ENCODE measurements at places on chromosomes 1 and 21.

- no peak for DNase-seq
Observed at GRCh38 chr1:87673748-87674147, 345.1 kb downstream of the LMO4 start.

DNA sequence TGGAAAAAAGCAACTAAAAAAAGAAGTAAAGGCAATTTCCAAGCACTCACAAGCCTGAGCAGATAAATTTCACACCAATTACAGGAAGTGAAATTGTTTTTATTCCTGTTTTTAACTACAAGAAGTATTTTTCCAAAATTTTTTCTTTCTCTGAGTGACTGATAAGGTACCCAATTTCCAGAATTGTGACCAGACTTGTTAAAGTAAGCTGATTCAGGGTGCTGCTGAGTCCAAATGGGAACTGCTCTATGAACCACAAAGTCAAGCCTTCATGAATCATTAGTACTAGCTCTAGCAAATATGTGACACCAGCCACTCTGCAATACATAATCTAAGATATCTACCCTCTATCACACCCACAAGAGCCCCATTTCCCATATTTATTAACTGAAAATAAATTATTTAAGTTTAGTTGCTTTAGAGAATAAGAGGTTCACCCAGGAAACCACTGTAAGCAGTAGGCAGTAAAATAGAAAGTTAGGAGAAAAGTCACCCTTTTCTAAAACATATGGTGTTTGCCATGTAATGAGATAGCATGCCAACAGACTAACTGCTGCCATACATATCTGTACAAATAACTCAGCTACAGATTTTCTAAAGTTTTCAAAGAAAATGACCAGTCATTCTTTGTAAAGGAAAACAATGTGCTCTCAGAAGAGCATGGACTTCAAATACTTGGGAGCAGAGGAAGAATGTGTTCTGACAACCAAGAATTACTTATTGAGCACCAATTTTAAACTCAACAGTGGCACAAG is 43.1 kb upstream of the TNFSF18 start:
- no peak for DNase-seq

DNA sequence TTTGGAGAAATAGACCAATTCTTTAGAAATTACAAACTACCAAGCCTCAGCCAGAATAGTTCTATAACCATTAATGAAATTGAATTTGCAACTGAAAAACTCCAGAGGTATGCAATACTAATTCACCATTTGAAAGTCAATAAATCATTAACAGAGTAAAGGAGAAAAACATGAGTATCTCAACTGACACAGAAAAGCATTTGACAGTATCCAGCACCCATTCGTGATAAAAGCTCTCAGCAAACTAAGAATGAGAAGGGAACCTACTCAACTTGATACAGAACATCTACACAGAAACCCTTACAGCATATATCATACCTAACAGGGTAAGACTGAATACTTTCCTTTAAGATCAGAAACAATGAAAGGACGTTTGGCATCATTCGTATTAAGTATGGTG is 54.3 kb downstream of the ST6GALNAC5 start:
- DNase-seq: no peak

- peak; percentile 65 for DNase-seq
Observed at GRCh38 chr1:6785728-6786505, 663 bp downstream of the CAMTA1 start.

DNA sequence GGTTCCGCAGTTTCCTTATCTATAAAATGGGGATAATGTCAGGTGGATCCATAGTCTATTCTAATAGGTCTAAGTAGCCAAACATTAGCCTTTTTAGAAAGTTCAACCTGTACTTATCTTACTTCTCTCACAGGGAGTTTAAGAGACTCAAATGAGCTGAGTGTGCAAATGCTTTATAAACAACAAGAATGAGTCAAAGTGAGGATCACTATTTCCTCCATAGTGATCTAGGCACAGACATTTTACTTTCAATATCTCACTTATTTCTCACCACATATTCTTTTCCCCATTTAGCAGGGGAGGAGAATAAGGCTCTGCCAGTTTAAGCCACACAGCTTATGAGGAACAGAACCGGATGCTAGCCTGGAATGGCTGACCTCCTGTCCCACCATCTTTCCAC is 92.1 kb upstream of the LMO4 start:
- no peak for DNase-seq

GRCh38 chr1:111864862-111865261 is 109.2 kb downstream of the DDX20 start:
- no peak for DNase-seq

DNA sequence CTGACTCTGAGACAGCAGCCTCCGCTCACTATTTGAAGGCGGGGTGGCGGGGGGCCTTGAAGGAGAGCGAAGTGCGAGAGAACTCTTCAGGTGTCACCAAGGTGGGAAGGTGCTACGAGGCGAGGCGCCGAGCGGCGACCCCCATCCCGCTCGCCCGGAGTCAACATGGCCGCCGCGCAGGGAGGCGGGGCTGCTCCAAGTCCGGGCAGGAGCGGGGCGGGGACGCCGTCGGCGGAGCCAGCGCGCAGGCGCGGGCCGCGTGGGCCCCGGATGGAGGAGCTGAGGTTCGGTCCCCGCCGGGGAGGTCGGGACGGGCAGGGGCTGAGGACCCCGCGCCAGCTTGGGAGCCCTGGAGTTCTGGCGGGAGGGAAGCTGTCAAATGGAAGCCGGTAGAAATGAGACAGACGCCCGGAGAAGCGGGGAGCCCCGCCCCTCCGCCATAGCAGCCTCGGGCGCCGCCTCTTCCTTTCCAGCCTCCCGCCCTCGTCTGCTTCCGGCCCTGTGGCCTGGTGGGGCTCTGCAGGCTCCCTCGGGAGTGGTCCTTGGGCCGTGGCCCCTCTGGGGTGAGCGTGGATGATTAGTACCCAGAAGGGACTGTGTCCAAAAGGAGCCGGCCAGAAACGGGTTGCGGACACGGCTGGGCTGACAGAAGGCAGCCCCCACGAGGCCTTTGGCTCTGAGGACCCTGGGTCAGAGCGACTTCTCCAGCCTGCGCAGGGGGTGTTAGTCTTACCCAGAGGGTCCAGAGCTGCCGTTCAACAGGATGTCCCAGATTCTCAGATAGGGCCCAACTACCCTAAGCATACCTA is at the start of gene PIGV:
PIGV (plus strand) TSS at position 245 of the 809 bp plus-strand sequence. CDS start 2,866 bp downstream, outside the sequence.
- DNase-seq: peak; percentile 99

DNA sequence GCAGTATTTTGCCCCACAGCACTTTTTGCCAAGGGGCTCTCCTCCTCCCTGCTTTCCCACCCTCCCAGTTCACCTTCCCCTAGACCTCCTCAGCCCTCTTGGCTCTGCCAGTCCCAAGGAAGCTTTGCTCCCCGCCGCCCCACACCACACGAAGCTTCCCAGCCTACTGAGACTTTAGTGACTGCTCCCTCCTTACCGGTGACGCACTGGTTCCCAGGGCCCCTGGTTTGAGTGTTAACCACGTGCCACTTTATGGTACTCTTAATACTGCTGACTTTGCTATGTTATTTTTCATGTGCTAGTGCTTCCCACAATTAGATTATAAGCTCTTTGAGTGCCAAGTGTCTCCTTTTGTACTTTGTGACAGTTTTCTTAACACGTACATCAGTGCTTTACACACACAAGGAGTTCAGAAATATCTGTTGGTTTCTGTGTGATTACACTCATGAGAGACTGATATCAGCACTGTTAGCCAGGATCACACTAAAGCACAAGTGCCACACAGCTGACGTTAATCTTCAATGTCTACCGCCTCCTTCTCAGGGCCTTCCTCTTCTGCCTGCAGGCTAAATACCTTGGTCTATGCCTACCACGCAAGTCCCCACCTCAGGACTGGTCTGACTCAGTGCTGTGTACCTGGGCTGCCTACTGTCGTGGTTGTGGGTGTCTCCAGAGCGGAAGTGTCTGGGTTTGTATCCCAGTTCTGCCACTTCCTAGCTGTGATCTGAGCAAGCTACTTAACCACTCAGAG is 61.0 kb downstream of the DNTTIP2 start:
- DNase-seq: no peak

- DNase-seq: no peak
Observed at GRCh38 chr1:193251950-193252349, 65.5 kb upstream of the B3GALT2 start.

DNA sequence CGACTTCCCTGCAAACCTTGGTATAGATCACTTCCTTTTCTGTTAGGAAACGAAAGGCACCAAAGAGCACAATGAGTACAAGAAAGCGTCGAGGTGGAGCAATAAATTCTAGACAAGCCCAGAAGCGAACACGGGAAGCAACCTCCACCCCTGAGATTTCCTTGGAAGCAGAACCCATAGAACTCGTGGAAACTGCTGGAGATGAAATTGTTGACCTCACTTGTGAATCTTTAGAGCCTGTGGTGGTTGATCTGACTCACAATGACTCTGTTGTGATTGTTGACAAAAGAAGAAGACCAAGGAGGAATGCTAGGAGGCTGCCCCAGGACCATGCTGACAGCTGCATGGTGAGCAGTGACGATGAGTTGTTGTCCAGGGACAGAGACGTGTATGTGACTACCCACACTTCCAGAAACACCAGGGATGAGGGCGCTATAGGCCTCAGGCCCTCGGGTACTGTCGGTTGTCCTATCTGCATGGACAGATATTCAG is 18.5 kb downstream of the FAM89A start:
- DNase-seq: no peak

DNA sequence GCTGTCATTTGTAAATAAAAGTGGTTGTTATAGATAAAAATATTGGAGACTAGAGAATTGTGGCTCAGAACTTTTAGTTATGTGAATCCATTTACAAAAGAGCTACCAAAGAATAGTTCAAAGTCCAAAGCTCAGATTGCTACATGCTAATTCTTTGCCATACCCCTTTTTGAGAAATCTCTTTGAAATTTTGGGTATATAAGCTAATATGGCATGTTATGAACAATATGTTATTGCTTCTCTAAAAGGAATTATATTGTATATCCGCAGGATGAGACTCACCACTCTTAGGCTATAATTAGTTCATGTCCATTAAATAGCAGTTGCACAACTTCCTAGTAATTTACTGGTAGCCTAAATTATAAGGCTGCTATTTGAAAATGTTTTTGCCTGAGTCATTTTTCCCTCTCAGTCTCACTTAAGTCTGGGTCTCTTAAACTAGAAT is 178.0 kb downstream of the ZNF281 start:
- DNase-seq: no peak

- DNase-seq: no peak
Observed at GRCh38 chr21:27346041-27346448, 379.2 kb upstream of the ADAMTS5 start.

- peak; percentile 59 for DNase-seq
Observed at GRCh38 chr1:11707621-11708276, 16.2 kb downstream of the DRAXIN start.

DNA sequence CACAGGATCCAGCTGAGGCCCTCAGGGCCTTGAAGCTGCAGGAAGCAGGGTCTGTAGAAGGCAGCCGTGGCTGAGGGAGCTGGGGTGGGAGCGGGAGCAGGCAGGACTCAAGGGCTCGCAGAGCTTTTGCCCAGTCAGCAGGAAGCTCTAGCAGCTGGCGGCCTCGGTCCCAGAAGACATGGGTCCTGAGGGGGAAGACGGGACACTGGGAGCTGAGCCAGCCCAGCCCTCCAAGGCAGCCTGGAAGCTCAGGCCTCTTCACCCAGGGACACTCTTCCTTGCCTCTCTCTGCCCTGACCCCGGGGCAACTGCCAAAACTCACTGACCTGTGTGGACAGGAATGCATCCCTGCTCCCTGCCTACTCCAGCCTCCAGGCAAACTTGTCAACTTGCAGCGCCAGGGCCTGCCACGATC is 8.9 kb downstream of the ADGRB2 start:
- DNase-seq: no peak

DNA sequence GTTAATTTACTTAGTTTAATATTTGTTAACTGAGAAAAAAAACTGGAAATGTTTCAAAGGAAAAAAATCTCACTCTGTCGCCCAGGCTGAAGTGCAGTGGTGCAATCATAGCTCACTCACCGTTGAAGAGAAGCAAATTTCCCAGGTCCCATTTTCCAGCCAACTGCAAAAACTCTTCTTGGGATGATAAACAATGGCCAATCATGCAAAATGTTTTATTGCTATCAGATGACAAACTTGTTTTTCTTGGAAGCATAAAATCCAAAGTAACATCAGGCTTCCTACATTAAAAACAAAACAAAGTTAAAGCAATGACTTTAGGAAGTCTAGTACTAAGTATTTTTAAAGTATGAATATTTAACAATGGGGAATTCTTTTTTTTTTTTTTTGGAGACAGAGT is 84.9 kb downstream of the LYST start:
- DNase-seq: no peak

- DNase-seq: no peak
Observed at GRCh38 chr1:58911841-58912499, 128.1 kb upstream of the JUN start.

GRCh38 chr1:44999232-44999631 is 11.9 kb downstream of the HECTD3 start:
- no peak for DNase-seq

- no peak for DNase-seq
Observed at GRCh38 chr21:43916691-43917514, 51.9 kb downstream of the AGPAT3 start.

DNA sequence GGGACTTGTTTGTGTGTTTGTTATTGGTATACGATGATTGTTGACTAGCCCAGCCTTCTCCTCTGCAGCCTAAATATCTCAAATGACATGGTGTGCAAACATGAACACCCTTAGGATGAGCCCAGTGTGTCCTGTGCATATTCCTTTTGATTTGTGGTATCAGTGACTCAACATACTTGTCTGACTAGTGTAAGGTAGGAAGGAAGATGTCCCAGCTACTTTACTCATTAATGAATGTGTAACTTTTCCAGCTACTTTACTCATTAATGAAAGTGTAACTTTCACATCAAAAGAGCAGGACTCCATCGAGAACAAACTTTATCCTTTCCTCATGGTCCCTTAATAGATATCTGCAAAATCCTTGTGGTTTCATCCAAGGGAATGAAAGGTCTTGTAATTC is 2.7 kb upstream of the ZNF692 start:
- DNase-seq: no peak

GRCh38 chr1:30694280-30695175 is 28.9 kb downstream of the MATN1 start:
- DNase-seq: peak; percentile 10

GRCh38 chr1:228178737-228179684 is 13.4 kb downstream of the IBA57 start:
- no peak for DNase-seq

DNA sequence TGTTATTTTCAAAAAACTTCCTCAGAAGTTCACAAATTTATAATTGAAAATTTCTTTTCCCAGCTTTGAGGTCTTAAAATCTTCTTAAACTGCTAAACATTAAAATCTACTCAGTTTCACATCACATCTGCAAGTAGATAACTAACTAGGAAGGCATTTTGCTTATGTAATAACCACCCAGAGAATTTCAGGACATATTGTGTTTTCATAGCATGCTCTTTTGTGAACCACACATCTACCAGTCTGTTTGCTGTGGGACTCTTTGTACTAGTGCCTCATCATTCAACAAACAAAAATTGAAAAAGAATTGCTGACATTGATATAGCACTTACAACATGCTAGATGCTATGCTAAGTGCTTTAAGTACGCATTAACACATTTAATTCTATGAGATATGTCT is 31.6 kb upstream of the C1orf146 start:
- no peak for DNase-seq

- no peak for DNase-seq
Observed at GRCh38 chr1:183986941-183987340, 50.6 kb downstream of the COLGALT2 start.

GRCh38 chr1:212990276-212990675 is 25.4 kb downstream of the ANGEL2 start:
- no peak for DNase-seq

GRCh38 chr1:72227667-72228066 is 54.7 kb downstream of the NEGR1 start:
- DNase-seq: no peak
